ENCODE measurements at places on chromosomes 16 and 17.

DNA sequence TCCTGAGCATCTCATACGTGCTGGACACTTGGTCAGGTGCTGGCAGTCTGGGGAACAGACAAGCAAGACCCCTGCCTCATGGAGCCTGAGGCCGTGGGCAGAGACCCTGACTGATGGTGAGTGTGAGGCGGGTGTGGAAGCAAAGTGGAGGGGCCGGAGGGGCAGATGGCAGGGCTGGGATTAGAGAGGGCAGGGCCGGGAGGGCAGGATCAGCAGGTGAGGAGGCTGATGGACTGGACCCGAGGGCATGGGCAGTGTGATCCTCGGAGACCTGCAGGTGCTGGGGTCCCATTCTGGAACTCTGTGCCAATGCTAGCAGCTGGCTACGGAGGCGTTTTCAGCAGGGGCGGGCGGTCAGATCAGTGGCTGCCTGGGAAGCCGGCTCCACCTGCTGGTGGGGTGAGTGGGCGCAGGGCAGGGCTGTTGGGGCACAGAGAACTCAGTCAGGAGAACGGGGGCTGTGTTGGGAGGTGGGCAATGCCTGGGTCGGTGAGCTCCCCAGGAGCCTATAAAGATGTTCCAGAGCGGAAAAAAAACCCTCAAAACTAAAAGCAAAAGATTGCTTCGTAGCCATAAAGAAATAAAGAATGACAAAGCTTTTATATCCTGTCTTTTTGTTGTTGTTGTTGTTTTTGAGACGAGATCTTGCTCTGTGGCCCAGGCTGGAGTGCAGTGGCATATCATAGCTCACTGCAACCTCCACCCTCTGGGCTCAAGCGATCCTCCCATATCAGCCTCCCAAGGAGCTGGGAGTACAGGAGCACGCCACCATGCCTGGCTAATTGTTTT lies 8.9 kb upstream of the C16orf74 start:
- no peak for DNase-seq

- DNase-seq = no peak
Measured at GRCh38 chr17:51322390-51323029, 62.2 kb downstream of the UTP18 start.

DNA sequence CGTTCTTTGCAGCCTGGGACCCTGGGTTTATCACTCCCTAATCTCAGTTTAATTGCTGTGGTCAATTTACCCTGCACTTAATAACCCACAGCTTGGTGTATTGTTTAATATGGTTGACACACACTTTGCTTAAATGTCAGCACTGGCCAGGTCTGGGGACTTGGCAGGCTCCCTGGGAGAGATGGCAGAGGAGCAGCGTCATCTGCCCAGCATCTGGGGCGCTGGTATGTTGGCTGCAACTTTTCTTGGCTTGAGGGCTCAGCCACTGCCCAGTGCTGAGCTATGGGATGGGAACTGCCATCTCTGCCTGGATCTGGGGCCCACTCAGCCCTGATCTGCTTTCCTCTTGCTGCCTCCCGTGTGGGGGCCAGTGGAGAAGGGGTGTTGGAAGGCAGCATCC lies 115.7 kb upstream of the IRX3 start:
- DNase-seq = no peak

GRCh38 chr17:39237586-39237985 lies 11.8 kb upstream of the STAC2 start:
- no peak for DNase-seq

DNA sequence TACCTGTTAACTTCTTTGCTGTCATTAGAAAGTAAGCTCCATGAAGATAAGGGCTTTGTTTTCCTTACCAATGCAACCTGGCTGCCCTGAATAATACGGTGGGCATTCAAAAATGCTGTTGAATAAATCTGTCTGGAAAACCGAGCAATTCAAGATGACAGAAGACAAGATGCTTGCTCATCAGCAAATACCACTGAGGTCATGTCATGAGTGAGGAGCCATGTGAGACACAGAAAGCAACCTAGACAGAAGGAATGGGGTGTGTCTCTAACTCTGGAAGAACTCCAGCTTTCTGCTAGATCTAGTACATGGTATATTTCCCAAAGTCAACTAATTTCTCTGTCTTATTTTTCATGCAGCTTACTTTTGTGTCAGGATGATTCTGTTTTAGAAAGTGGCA lies 64.2 kb downstream of the STH start:
- no peak for DNase-seq

- DNase-seq = no peak
Measured at GRCh38 chr16:31397096-31397660, 4.0 kb downstream of the ITGAD start.

GRCh38 chr16:19095654-19096053 lies 18.1 kb upstream of the ITPRIPL2 start:
- no peak for DNase-seq

DNA sequence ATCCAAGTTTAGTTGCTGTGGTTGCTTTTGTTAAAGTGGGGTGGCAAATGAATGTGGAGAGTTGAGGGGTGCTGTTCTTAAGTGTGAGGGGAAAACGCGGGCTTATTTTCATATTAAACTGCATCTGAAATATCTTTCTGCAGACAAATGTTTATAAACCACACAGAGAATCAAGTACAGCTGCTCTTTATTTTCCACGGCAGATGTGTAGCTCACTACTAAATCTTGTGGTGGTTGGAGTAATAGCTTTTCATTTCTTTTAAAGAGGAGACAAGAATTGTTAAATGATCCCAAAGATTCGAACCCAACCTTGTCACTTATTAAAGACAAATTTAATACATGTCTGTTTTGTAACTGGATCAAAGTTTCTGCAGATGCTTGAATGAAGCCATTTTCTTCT lies 2.1 kb downstream of the CLTC start:
- no peak for DNase-seq

DNA sequence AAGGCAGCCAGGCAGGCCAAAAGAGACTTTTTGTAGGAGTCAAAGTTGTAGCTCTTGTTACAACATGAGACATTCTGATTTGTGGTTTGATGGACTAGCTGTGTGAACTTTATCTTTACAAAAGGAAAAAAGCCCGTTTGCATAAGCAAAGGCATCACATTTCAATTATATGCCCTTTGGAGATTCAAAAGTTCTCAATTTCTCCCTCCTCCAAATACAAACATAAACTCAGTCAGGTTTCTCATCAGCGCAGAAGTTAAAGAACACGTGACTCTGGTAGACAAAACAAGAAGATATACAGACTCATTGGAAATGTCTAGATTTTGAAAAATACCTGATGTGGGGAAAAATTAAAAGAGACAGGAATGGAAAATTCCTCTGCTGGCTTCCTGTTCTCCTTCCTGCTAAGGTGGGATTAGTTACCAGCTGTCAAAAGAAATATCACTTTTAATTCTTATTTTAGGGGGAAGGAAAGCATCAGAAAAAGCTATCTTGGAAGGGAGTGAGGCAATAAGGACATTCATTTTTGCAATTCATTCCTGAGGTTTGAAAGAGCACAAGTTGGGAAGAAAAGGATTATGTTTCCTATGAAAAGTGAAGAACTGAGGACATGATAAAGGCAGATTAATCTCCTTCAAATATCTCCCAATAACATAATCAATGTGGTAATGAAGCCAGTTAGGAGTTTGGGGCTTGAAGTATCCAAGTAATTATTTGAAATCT lies 4.6 kb upstream of the KCNJ16 start:
- no peak for DNase-seq

- peak; percentile 34 for DNase-seq
Measured at GRCh38 chr16:82192665-82193064, 22.6 kb upstream of the MPHOSPH6 start.

- DNase-seq = no peak
Measured at GRCh38 chr17:83203472-83204221, 124.2 kb downstream of the METRNL start.

- no peak for DNase-seq
Measured at GRCh38 chr17:75633486-75634375, 497 bp downstream of the SMIM5 start.

- DNase-seq = no peak
Measured at GRCh38 chr17:17556671-17557070, 34.8 kb downstream of the PEMT start.

GRCh38 chr17:5511401-5512225 lies 25.2 kb downstream of the MIS12 start:
- no peak for DNase-seq

- DNase-seq = no peak
Measured at GRCh38 chr17:48484850-48485249, 46.0 kb downstream of the HOXB1 start.

DNA sequence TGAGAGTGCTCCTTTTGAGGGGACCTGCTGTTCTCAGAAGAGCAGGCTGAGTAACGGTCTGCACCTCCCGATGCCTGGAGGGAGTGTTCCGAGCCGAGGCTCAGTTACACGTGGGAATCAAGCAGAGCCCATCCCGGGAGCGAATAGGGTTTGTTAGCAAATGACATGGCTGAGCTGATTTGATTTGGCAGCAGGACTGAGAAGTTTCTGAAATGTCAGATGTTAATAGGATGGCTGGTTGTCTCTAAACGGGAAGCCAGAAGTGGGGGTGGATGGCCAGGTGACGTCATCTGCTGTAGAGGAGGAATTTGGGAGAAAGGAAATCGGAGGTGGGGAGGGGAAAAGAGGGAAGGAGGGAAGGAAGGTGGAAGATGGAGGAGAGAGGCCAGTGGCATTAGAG lies 128.0 kb downstream of the RAP1GAP2 start:
- no peak for DNase-seq

- no peak for DNase-seq
Measured at GRCh38 chr17:38981636-38982035, 14.4 kb upstream of the FBXO47 start.
